ENCODE measurements at places on chromosomes 6 and 20.

DNA sequence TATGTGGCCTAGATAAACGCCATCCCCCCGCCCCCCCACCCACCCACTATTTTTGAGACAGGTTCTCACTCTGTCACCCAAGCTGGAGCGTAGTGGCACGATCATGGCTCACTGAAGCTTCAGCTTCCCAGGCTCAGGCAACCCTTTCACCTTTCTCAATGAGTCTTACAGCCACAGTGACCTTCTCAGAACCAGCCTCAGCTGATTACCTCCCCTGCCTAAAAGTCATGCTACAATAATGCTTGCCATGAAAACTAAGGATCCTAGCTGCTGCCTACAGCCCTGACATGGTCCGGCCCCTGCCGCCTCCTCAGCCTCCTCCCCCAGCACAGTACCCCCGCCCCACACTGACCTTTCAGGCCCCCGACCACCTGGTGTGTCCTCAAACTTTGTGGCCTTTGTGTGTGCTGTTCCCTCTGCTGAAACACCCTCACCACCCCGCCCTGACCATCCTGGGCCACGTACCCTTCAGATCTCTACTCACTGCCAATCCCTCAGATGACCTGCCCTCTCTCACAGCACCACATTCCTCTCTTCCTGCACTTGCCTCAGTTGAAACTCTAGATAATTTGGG lies 31.3 kb downstream of the PNPLA1 start:
- no peak for DNase-seq
- H3K27me3 ChIP-seq: peaks cover 53% of the 10 kb centered on the region
- H3K27ac ChIP-seq: no peak overlapping the region
- H3K4me1 ChIP-seq: peaks cover 4% of the 10 kb centered on the region
- no peak overlapping the region for H3K4me3 ChIP-seq

- no peak overlapping the region for H3K27ac ChIP-seq
- no peaks in the 10 kb centered on the region for H3K4me1 ChIP-seq
- no peak overlapping the region for H3K4me3 ChIP-seq
- no peak for DNase-seq
These were observed 150.2 kb upstream of the OGFRL1 start for GRCh38 chr6:71138376-71138775.

GRCh38 chr6:104896914-104897313 lies 37.2 kb upstream of the HACE1 start:
- H3K27me3 ChIP-seq: peaks cover 46% of the 10 kb centered on the region
- no peak overlapping the region for H3K27ac ChIP-seq
- H3K4me3 ChIP-seq: no peak overlapping the region
- DNase-seq: no peak
- no peaks in the 10 kb centered on the region for H3K36me3 ChIP-seq
- H3K4me1 ChIP-seq: no peaks in the 10 kb centered on the region

GRCh38 chr6:101683884-101684283 lies 290.4 kb downstream of the GRIK2 start:
- DNase-seq: no peak
- no peaks in the 10 kb centered on the region for H3K27me3 ChIP-seq
- H3K36me3 ChIP-seq: no peaks in the 10 kb centered on the region
- no peak overlapping the region for H3K27ac ChIP-seq
- H3K4me1 ChIP-seq: no peaks in the 10 kb centered on the region
- H3K4me3 ChIP-seq: no peak overlapping the region

DNA sequence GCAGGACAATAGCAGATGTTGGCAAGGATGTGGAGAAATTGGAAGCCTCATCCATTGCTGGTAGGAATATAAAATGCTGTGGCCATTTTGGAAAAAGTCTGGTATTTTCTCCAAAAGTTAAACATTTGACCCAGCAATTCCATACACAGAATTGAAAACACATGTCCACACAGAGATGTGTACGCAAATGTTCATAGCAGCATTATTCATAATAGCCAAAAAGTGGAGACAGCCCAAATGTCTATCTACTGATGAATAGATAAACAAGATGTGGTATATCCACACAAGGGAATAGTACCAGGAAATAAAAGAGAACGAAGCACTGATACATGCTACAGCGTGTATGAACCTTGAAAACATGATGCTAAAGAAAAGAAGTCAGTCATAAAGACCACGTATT lies 40.5 kb downstream of the CFAP61 start:
- no peak for DNase-seq
- H3K27ac ChIP-seq: no peak overlapping the region
- no peaks in the 10 kb centered on the region for H3K27me3 ChIP-seq
- peaks cover 17% of the 10 kb centered on the region for H3K4me1 ChIP-seq
- H3K36me3 ChIP-seq: peaks cover 6% of the 10 kb centered on the region

All from left ventricle myocardium inferior (tissue), 1 donor.